ENCODE measurements at places on chromosomes 1 and 21. TPM values are rescaled to one million over a fixed set of nuclear protein-coding genes. Genes with fewer than 3 reads are reported as not detected.

DNA sequence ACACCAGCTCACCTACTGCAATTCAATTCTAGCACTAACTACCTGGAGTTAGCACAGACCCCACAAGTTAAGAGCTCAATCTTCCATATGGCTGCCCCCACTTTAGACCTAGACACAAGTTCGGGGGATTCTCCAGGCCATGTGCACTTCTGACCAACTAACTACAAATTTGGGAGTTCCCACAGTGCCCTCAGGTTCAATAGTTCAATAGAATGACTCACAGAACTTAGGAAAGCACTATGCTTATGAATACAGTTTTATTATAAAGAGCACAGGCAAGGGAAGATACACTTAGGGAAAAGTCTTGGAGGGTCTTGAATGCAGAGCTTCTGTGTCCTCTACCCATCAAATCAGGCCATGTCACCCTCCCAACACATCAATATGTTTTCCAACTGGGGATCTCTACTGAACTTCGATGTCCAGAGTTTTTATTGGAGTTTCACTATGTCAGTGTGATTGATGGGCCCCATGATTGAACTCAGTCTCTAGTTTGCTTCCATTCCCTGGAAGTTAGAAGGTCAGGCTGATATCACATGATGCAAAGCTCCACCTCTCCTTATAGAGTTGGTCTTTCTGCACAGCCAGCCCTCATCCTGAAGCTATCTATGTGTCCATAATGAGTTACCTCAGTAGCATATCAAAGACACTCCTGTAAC lies 46.1 kb downstream of the RAVER2 start:
- H3K4me1 ChIP-seq: no peaks in the 10 kb centered on the region
- H3K27me3 ChIP-seq: no peaks in the 10 kb centered on the region
- DNase-seq: no peak
- no peak overlapping the region for H3K27ac ChIP-seq

GRCh38 chr1:234608911-234609690 lies 877 bp downstream of the IRF2BP2 start:
- peak overlapping the region; percentile 98 for H3K4me3 ChIP-seq
- H3K27ac ChIP-seq: peak overlapping the region; percentile 99
- H3K36me3 ChIP-seq: peaks cover 8% of the 10 kb centered on the region
- no peaks in the 10 kb centered on the region for H3K27me3 ChIP-seq

- peaks cover 9% of the 10 kb centered on the region for H3K36me3 ChIP-seq
- no peak for DNase-seq
- no peak overlapping the region for H3K4me3 ChIP-seq
These were observed 1.8 kb upstream of the TMEM52 start for GRCh38 chr1:1920608-1921458.

- no peak overlapping the region for H3K4me3 ChIP-seq
- H3K36me3 ChIP-seq: no peaks in the 10 kb centered on the region
- H3K4me1 ChIP-seq: no peaks in the 10 kb centered on the region
- no peak overlapping the region for H3K27ac ChIP-seq
These were observed 45.5 kb downstream of the RABGAP1L start for GRCh38 chr1:174204697-174205308.

The OR2M3 gene
- polyA plus RNA-seq: under 0.01 TPM

The NBPF10 gene
- 0.83 TPM for polyA plus RNA-seq

The BNIPL gene
- polyA plus RNA-seq: 0.89 TPM
